ENCODE measurements at places on chromosomes 7 and 10.

GRCh38 chr10:91214911-91215310 is 5.6 kb upstream of the PCGF5 start:
- DNase-seq: no peak

GRCh38 chr10:70753026-70753663 is 32.0 kb downstream of the TBATA start:
- no peak for DNase-seq

GRCh38 chr7:90593205-90593604 is 2.9 kb upstream of the CDK14 start:
- no peak for DNase-seq

DNA sequence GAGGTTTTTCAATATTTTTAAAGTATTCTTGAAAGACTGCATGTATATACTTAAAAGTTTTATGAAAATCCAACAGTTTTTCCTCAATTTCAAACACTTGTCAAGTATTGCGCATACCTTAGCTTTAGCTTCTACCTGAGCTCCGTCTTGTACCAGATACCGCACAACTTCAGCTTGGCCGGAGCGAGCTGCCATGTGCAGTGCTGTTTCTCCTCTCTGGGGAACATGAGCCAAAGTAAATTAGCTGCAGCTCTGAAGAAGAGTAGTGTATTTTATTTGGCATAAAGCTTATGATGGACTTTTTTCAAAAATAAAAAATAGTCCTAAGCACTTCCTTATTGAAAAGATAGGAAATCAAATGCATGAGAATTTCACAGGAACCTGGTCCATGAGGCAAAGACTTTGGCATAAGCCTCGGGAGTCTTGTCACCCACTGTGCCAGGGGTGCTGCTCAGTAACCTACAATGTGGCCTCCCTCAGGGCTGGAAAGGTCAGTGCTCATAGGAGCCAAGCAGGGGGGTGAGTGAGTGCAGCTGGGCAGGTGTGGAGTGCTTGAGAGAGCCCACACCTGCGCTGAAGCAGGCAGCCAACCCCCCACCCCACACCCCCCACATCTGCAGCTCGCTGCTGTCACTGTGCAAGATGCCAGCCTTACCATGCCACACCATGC is 189.5 kb downstream of the ANK3 start:
- no peak for DNase-seq

DNA sequence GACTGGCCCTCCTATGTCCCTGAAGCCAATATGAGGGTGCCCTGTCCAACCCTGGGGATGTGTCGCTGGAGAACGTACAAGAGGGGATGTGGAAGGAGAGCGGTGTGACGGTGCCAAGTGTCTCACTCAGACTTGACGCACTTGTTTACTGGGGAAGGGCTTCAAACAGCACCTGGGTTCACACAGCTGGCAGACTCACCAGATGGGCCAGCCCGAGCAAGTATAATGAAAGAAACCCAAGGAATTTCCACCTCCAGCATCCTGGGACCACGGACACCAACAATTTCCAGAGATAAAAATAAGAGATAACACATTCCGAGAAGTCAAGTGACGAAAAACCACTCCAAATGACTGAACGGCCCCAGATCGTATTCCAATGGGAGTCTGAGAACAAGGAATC is 5.3 kb downstream of the ATP5MF start:
- DNase-seq: no peak

GRCh38 chr7:115672024-115672423 is 358.5 kb downstream of the TFEC start:
- DNase-seq: no peak

GRCh38 chr7:142908921-142909890 is 23.7 kb upstream of the TRPV6 start:
- DNase-seq: no peak

DNA sequence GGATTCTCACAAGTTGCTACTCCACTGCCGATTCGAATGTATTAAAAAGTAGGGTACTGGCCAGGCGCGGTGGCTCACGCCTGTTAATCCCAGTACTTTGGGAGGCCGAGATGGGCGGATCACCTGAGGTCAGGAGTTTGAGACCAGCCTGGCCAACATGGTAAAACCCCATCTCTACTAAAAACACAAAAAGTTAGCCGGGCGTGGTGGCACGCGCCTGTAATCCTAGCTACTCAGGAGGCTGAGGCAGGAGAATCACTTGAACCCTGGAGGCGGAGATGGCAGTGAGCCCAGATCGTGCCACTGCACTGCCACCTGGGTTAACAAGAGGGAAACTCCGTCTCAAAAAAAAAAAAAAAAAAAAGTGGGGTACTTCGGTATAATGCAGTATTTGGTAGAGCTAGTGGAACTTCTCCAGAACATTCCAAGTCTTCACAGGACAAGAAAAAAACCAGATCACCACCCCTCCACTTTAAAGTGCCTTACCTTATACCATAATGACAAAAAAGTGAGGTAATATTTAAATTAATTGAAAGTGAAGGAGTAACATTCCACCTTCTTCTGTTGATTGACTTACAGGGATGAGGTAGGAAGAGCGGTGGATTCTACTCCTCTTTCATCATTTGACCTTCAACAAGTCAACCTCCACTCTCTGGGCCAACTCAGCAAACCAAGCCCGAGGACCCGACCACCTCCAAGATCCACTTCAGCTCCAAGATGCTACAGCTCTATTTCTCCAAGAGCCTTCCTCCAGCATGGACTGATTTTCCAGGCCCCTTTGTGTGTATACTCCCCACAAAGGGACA is 2.0 kb downstream of the BAZ1B start:
- DNase-seq: no peak

- DNase-seq: no peak
Measured at GRCh38 chr10:5480162-5480941, 19.0 kb downstream of the CALML5 start.

DNA sequence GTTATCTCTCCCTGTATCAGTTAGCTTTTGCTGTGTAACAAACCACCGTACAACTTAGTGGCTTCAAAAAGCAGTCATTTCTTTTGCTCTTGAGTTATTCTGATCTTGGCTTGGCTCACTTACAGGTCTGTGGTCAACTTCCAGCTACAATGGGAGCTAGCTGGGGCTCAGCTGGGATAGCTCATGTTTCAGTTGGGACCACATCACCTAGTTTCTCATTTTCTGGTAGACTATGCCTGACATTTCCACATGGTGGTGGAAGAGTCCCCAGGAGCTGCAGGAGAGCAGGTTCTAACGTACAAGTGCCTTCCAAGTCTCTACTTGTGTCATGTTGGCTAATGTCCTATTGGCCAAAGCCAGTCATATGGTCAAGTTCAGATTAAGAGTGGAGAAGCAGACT is 25.8 kb upstream of the PIP4K2A start:
- no peak for DNase-seq
